ENCODE measurements at places on chromosomes 2 and 18.

DNA sequence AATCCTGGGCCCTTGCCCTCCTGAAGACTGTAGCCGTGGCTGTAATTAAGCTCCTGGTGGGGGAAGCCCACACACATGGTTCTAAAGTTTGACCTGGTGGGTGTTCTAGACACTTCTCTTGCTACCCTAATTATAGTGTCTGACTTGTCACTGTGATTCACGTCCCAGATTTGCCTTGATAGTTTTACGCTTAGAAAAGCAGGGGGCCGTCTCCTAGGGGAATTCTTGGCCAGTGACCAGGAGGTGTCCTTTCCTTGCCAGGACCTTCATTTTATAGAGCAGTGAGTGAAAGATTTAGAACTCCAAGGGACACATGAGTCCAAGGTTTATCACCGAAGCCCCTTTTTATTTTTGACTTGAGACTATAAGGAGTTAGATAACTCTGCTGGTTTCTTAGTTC is 9.0 kb downstream of the TMEM214 start:
- no peak for DNase-seq

DNA sequence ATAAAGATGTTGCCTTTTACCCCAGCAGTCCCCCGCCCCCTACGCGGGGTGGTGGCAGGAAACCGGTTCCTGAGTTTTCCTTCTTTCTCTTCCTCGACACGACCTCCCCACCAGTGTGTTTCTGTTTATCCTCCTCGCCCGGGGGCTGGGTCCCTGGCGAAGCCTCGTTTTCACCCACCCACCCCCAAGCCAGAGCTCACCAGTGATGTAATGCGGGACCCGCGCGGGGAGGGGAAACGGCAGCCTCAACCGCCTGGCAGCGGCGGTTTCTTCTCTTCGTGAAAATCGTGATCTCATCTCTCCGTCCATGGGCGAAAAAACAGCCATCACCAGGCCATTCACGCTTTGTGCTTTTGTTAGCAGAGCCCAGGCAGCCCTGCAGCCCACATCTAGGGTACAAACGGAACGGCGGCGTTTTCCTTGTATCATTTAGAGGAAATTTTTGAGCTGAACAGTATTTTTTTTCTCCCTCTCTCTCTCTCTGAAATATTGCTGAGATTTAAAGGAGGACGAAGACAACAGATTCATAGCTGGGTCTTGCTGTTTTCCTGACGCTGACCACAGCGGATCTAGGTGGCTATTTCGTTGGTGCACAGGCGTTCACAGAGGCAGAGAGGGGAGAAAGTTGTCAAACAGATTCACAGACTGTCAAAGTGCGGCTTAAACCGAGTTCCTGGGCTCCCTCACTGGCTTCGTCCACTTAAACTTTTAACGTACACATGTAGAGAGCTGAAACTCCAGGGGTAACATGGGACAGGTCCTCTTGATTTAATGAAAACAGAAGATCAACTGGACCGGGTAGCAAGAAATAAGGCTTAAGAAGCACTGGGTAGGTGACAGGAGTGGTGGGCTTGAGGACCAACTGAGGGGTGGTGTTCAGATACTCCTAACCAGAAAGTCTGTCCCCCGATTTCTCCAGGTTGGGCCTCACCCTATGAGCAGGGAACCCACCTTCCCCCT is 21.9 kb upstream of the PAX3 start:
- DNase-seq, result peak; percentile 63

DNA sequence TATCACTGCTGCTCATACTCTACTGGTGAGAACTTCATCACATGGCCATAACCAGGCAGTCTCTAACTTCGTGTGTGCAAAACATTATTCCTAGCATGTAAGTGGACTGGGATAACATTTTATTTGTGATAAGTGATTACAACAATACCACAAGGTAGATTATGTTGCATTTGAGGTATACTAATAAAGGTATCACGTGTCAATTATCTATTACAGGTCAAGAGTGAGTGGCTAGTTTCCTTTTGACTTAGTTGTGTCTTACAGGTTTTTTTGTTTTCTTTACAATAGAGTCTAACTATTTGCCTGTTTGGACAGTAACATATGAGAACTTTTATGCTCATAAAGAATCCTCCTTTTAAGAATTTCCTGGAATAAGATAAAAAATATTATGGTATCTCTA is 67.2 kb upstream of the DSC1 start:
- no peak for DNase-seq

DNA sequence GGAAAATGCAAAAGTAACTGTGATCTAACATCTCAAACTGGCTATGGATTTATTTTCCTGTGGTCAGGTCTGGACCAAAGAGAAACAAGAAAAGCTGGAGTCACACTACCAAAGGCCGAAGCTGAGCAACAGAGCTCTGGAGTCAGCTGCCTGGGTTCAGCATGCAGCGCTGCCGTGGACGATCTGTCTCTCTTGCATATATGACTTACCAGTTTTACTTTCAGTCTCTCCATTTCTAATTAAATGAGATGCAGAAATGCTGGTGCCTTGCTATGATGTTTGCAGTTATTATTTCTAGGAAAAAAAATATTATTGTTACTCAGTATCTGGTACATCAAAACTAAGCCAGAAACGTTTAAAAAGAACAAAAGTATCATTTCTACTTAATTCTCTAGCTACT is 813.2 kb downstream of the RNF144A start:
- DNase-seq, result peak; percentile 69

GRCh38 chr2:71684226-71685072 is 231.1 kb downstream of the DYSF start:
- no peak for DNase-seq

GRCh38 chr2:146741260-146741659 is 1103.6 kb upstream of the ACVR2A start:
- DNase-seq, result no peak

DNA sequence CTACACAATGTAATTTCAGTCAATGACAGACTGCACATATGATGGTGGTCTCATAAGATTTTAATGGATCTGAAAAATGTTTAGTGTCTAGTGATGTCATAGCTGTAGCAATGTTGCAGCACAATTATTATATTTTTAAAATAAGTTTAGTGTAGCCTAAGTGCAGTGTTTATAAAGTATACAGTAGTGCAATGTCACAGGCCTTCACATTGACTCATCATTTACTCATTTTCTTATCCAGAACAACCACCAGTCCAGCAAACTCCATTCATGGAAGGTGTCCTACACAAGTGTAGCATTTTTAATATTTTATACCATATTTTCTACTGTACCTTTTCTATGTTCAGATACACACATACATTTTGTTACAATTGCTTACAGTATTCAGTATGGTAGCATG is 663.1 kb downstream of the ERBB4 start:
- no peak for DNase-seq

GRCh38 chr2:163259489-163259888 is 420.9 kb upstream of the KCNH7 start:
- DNase-seq, result no peak

DNA sequence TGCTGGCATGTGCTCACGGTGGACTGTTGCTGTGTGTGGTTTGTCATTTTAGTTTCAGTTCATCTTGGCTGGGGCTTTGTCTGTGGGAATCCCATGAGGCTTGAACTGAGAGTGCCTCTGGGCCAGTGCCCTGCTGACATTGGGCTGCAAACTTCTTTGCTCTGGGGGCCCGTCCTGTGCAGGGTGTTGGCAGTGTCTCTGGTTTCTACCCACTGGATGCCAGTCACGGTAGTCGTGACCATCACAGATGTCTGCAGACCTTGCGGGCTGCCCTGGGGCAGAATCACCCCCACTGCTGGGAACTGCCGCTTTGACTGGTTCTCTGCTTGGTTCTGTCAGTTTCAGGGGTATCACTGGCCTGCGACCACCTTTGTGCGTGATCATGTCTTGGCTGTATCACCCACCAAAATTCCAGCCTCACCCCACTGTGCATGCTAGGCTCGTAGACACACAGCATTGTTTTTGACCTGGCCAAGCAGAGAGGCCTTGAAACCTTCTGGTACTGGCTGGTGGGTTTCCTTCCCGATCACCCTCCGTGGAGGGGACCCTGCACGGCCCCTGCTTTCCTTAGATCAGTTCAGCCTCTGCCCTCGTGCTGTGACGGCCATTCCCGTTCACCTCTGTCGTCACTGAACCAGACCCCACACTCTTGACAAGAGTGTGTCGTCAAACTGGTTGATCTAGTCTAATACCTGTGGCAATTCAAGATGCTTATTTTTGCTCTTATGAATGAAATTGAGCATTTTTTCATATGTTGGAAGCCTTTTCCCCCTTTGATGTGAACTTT is 57.6 kb downstream of the KCNG2 start:
- no peak for DNase-seq

- no peak for DNase-seq
Measured at GRCh38 chr18:22422909-22423548, 5.3 kb upstream of the CTAGE1 start.

GRCh38 chr2:173299764-173300163 is 54.9 kb upstream of the CDCA7 start:
- no peak for DNase-seq

GRCh38 chr18:3748086-3748485 is 298.1 kb downstream of the TGIF1 start:
- no peak for DNase-seq

DNA sequence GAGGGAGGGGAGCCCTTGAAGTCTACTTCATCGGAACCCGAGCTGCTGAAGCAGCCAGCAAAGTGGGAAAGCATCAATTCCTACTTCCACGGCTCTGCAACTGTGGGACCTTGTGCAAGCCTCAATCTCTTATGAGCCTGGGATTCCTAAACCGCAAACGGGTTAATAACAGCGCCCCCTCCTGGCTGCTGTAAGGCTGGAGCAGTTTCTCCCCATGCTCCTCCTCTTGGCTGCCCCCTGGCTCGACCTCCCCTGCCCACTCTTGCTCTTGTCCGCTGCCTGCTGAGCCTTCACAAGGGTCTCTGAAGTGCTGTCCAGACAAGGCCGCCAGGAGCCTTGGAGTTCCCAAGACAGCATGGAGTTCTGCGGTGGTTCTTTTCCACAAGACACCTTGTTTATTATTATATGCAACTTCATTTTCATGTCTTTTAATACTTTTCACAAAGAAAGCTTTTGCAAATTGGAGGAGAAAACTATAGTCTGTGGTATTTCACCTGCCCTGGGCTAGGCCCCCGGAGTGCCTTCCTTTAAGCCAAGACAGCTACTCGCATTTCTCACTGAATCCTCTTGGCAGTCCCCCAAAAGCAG is 157.2 kb downstream of the DDX1 start:
- no peak for DNase-seq

GRCh38 chr18:62341473-62341872 is 16.4 kb downstream of the TNFRSF11A start:
- no peak for DNase-seq

DNA sequence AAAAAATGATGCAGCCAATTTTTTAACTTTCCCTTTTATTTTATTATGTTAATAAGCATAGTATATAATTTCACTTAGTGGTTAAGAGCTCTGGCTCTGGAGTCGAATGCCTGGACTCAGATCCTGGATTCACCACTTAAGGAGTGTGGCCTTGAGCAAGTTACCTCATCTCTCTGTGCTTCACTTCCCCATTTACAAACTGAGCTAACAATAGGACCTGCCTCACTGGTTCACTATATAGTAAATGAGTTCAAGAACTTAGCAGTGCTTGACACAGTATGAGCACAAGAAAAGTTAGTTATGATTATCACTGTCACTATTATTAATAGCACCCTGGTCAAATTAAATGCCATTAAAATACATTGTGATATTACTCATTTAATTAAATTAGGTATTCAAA is 30.6 kb downstream of the SCN3A start:
- DNase-seq, result no peak

DNA sequence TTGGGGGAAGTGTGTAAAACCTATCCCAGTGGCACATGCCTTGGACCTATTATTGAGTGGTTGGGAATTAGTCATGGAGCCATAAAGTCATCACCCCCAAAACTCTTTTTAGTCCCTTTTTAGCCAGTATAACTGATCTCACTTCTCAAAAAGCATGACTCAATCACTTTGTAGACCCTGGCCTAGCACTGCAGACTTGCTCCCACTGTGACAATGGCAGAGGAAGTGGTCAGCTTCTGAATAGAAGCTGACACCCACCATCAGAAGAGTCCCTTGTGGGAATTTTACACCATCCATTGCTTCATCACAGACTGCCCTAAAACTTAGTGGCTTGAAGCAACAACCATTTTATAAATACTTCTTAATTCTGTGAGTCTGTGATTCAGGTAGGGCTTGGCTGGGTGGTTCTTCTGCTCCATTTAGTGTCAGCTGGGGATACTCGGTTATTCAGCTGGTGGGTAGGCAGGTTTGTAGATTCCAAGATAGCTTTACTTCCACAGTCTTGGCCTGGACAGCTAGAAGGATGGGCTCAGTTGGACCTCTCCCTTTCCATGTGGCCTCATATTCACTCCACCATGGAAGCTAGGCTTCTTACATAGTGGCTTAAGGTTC is 10.8 kb upstream of the ITGA6 start:
- DNase-seq, result no peak
